ENCODE measurements at places on chromosomes 6 and 20.

GRCh38 chr6:137401088-137401487 is 93.1 kb downstream of the OLIG3 start:
- DNase-seq = no peak

- DNase-seq = no peak
These were observed 72.5 kb upstream of the SULF2 start for GRCh38 chr20:47857569-47858464.

GRCh38 chr20:34047917-34048316 is 54.2 kb downstream of the RALY start:
- no peak for DNase-seq

DNA sequence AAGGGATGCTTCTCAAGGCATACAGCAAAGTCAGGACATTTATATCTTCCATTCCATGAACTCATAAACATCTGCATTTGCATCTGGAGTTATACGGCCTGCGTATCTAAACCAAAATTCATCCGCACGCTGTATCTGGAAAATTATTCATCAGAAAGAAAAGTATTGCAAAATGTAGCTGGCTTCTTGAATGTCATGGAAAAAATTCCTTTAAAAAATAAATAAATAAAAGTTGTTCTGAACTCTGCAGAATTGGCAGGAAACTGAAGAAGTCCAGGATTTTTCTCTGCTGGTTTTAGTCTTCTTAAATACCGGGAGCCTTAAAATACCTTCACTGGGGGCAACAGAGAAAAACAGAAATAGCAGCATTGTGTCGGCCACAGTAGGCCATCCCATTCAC is 23.7 kb upstream of the FOXF2 start:
- DNase-seq = no peak

GRCh38 chr6:127794405-127794804 is 106.5 kb downstream of the THEMIS start:
- no peak for DNase-seq

- DNase-seq = no peak
These were observed 150.6 kb downstream of the QKI start for GRCh38 chr6:163565140-163565539.

- no peak for DNase-seq
These were observed 153.4 kb upstream of the CARMIL1 start for GRCh38 chr6:25125736-25126135.

DNA sequence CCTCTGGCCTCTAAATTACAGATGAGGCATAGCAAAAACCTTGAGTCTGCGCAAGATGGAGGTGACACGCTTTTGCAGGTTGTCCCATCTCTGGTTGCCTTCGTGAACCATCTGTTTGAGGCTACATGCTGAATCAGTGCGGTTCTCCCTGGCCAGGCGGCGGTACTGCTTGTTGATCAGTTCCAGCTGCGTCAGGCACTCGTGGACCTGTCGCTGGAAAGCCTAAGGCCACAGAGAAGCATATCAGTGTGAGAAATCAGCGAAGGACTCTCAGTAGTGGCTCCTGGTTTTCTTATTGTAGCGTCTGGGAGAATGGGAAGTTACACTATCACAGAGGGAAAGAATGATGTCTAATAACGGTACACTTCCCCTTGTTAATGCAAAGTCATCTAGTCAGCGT is 344.4 kb downstream of the ESR1 start:
- no peak for DNase-seq

DNA sequence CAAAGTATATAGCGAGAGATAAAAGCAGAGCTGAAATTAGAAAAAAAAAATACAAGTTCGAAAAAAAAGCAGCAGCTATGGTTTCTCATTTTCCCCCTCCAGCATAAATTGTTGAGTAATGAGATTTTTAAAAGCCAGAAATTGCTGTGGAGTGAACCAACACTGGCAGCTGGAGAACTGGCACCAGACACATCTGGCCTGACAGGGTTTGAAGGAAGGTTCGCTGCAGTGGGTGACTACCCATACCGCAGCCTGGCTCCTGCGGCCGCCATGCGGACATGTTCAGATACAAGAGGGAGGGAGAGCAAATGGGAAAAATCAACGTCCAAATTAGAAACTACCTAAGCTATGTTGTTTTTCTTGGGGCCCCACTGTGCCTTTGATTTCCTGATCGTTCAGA is 3.3 kb downstream of the APCDD1L start:
- no peak for DNase-seq

DNA sequence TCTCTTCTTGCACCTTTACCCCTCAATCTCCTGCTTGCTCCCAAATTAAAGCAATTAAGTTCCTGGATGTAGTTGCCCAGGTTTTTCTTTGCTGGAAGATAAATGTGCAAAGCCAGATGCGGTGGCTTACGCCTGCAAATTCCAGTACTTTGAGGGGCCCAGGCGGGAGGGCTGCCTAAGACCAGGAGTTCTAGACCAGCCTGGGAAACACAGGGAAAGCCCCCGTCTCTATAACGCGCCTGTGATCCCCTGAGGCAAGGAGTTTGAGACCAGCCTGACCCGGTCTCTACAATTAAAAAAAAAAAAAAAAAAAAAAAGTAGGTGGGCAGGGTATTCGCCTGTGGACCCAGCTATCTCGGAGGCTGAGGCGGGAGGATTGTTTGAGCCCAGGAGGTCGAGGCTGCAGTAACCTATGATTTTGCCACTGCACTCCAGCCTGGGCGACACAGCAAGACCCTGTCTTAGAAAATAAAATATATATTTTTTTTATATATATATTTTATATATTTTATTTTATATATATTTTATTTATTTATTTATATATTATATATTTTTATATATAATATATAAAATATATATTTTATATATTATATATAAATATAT is 461 bp upstream of the DCDC2 start:
- no peak for DNase-seq

DNA sequence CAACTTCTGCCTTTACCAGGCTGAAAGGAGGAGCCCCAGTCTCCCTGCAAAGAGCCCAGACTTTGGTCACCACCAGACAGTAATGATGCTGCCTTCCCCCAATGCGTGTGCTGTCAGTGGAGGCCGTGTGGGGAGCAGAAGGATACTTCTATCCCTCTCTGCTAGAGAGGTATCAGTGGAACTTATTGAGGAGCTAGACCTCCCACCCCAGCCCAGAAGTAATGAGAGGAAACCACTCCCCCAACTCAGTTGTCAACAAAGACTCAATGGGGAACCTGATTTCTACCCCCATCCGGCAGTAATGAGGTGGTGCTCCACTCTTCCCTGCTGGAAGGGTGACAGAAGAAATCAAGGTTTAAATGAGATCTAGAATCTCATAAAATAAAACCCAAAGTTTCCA is 4.4 kb upstream of the WFDC8 start:
- DNase-seq = no peak

- no peak for DNase-seq
These were observed 68.5 kb downstream of the MAP3K5 start for GRCh38 chr6:136723780-136724179.

DNA sequence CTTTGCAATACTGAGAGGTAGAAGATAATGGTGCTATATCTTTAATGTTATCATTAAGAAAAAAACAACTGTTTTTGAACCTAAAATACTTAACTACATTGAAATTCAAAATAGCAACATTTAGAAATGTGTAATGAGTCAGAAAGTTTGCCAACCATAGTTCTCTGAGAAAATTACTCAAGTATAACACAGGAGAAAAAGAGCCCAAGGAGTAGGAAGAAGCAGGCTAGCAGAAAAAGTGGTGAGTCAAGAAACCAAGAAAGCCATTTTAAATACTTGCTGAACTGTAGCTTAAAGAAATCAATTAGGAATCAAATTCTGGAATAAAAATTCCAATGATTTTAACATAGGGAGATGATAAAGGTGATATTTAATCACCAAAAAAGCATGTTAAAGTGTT is 181.0 kb upstream of the RSPO3 start:
- no peak for DNase-seq

Data from psoas muscle (tissue), 8 donors.